ENCODE measurements at places on chromosomes 4 and X.

GRCh38 chrX:130330146-130330545, 9.6 kb upstream of the SLC25A14 start:
- no peak for DNase-seq

DNA sequence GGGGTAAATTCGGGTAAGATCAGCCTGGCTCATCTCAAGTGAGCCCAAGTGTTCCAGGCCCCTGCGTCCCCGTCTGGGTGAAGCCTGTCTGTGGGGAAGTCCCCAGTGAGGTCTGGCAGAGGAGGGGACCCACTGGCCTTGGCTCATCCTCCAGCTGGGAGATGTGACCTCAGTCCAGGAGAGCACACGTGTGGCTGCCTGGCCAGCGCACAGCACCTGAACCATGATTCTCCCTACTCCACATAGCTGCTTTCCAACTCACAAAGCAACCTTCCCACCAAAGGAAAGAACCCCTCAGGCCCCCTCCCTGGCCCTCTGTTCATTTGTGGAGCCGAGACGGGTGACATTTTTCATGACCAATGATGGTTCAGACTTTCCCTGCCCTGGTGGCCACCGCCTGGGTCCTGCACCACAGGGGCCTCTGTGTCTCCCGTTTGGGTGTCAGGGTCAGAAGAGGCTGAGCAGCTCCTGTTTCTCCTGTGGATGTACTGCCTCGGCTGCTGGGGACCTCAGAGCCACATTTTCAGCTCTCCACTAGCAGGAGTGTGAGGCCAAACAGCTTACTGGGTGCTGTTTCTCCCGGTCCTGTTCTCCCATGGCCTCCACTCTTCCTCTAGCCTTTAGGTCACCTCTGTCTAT, 111.4 kb downstream of the CPZ start:
- DNase-seq, result no peak

GRCh38 chrX:132181364-132181763, 37.9 kb downstream of the RAP2C start:
- no peak for DNase-seq

DNA sequence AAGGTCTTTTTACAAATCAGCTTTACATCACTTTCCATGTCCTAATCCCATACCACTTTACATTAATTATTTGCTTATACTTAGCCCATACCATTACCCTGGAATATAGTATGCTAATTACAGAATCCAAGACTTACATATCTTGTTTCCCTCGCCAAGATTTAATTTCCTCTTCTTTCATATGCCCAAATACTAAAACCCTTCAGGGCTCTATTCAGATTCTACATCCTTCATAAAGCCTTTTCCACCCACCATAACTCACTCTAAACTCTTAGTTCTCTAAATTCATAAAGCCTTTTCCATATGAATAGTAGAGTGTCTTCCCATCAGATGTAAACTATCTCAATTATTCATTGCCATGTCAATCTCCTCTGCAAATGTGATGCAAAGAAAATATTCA, 390.7 kb downstream of the STPG2 start:
- no peak for DNase-seq

GRCh38 chr4:150411520-150411919, 170.4 kb upstream of the MAB21L2 start:
- no peak for DNase-seq

GRCh38 chr4:145507636-145508035, 26.0 kb downstream of the SMAD1 start:
- DNase-seq, result no peak

GRCh38 chrX:153353416-153353815, 19.5 kb downstream of the ZNF275 start:
- DNase-seq, result no peak

- no peak for DNase-seq
Observed at GRCh38 chr4:114734594-114734993, 136.0 kb downstream of the UGT8 start.

DNA sequence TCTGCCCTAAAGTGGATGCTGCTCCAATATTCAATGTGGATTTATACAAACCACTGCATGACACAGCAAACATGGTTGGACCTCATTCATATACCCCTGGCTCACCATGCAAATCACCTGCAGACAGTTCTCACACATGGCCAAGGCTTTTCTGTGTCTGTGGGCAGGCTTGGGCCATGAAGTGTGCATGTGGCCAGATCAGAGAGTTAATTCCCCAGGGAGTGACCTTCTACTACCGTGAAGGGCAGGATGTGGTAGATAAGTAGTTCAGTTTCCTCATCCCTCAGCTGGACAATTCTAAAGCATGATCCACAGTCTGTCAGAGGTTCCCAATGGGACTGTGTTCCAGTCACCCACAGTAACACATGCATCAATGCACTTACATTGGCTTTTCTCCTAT, 24.6 kb upstream of the BCLAF3 start:
- no peak for DNase-seq

GRCh38 chr4:55854129-55854528, 681 bp downstream of the EXOC1 start:
- no peak for DNase-seq

GRCh38 chrX:122092360-122092759, 1045.0 kb downstream of the GLUD2 start:
- DNase-seq, result no peak

DNA sequence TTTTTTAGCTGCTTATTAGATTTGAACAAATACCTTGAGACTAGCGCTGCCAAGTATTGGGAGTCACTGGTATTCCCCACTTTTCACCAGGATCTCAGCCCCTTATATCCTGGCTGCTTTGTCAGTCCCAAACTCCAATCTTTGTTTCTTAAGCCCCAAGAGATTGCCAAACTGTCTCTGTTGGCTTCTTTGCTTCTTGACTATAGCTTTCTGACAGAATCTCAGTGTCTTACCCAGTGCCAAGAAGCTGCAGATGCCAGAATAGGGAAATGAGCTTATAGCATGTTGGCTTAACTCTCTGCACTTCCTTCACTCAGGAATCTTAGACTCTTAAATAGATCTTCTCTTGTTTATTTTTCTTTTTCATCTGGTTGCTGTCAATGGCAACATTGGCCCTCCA, 297.5 kb upstream of the DCAF8L1 start:
- DNase-seq, result no peak

GRCh38 chr4:55075376-55075775, 50.0 kb downstream of the KDR start:
- DNase-seq, result no peak

DNA sequence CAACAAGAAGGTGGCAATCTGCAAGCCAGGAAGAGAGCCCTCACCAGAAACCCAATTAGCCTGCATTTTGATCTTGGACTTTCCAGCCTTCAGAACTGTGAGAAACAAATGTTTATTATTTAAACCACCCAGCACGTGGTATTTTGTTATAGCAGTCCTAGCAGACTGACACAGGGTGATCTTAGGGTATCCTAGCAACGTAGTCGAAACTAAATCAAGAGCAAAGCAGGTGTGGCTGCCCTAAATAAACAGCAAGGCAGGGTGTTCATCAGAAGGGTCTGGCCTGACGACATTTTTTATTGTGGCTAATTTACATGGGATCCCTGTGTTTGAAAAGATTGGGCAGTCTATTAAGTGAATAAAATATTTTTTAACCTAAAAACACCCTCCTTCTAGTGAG, 198.8 kb downstream of the VEGFC start:
- DNase-seq, result no peak

DNA sequence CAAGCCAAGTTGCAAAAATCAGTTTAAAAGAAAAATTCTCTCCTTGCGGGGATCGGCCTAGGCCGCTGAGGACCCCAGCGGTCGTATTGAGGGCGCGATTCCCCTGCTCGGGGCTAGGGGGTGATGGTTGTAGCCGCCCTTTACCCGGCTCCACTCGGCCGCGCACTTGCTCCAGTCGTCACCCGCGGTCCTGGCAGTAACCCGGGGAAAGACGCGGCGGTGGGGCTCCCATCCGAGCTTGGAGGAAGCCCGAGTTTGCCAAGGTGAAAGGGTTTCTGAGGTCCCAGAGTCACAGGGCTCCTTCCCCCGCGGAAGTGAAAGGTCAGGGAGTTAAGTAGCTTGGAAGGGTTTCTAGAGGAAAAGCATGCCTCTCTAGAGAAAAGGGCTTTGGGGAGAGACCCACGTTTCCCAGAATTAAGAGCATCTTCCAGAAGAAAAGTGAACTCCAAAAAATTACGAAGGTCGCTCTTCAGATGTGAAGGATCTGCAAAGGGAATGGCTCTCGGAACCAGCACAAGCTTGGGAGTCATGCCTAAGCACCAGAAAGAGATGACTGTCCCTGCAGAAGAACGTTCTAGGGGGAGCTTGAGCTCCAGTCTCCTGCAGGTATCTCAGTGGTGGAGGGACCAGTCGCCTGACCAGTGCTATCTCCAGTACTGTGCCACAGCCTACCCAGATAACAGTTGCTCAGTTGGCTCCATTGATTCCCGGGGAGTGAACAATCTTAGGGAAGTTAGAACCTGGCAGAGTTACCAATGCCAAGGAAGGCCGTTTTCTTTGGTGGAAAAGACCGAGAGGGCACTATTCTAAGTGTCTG, 875 bp downstream of the LAP3 start:
- DNase-seq, result no peak

DNA sequence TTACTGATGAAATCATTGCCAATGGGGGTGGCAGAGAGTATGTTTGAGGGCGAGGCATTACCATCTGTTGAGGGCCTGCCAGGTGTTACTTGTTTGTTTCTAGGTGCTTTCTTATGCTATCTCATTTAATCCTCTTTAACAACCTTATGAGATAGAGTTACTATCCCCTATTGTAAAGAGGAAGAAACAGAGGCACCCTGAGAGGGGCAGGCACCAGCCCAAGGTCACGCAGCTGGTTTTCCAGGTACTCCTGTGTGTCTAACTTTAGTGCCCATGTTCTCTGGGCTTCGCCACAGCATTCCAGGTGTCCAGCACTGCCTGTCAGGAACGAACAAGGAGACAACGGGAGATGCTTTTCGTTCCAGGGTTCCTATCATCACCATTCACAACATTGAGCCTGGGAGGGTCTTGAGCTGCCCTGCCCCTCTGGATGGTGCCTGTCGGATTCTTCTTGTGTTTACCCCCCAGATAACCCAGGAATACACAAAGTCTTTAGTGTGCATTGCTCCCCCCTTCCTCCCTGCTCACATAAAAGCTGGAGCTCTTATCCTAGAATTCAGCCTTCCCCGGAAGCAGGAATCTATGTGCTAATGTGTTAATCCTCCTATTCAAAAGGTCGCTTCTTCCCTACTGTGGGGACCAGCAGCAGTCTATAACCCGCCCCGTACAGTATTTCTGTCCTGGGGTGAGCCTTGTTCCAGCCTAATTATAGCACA, 24.9 kb upstream of the GPC4 start:
- no peak for DNase-seq

DNA sequence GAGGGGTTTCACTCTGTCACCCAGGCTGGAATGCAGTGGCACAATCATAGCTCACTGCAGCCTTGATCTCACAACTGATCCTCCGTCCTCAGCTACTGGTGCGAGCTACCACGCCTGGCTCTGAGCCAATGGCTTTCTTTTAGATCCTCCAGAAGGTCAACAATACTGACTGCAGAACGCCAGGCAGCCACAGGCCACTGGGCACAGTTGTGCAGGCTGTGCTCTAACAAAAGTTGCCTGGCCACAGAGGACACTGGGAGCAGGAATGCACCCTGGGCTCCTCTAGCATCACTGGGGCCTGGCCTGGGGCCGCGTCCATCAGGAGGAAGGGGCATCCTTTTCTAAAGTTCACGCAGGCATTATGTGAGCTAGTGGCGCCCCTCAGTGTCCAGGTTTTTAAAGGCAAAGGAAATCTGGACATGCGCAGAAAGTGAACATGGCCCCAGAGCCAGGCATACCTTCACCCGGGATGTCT, 14.9 kb upstream of the PORCN start:
- no peak for DNase-seq

DNA sequence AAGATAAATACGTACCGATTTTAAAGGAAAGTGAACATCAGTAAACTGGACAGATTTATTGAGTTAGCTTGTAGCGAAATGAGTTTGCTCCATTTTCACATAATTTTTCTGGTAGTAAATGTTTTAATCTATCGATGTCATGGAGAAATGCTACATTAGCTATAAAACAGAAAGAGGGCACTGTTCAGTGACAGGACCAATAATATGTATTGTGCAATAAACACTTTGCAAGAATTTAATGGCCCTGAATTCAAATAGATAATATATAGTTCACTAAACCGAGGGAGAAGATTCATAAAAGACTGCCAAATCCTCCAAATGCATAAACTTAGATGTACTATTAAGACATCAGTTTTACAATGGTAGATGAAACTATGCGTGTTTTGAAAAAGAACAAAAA, 516.3 kb downstream of the ADGRL3 start:
- DNase-seq, result no peak

DNA sequence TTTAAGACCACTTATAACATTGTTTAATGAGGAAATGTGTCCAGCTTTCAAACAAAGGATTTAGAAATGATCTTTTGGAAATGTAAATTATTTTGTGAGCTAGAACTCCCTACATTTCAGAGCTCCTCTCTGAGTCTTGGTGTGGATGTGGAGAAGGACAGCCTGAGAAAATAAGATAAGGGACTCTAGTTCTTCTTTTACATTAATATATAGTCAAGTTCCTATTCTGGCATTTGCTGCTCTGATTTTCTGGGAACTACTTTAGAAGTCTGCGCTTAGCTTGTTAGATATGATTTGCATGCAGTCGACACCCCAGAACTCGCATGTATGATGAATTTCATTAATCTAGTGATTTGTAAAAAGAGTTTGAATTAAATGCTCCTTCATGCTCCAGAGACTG, 45.5 kb downstream of the TSPAN7 start:
- DNase-seq, result no peak

- DNase-seq, result peak; percentile 13
Observed at GRCh38 chr4:89129080-89129640, 17.8 kb downstream of the TIGD2 start.

DNA sequence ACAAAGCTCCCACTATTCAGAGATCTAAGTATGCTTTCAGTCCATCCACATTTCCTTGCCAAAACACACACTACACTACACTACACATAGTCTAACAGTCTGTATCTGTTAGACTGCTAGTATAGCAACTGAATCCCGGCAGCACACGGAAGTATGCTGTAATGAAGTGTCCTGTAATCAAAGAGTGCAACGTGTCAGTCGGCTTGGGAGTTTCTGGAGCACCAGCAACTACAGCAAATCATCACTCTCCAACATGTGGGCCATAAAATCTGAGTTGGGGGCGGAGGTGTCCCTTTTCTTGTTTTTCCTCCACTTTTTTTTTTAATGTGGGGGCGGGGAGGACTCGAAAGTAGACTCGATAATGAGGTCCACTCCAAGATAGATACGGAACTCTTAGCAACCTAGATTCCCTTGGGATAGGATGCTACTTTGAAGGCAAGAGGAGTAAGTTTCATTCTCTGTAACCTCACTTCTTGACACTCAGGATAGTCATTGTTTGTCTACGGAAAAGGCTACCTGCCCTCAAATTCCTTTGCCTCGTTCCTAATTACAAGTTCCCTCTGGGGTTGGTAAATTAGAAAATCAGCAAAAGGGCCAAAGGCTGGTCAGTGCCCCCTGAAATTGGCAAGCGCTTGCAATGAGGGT, 722 bp downstream of the SLC10A7 start:
- peak; percentile 23 for DNase-seq

DNA sequence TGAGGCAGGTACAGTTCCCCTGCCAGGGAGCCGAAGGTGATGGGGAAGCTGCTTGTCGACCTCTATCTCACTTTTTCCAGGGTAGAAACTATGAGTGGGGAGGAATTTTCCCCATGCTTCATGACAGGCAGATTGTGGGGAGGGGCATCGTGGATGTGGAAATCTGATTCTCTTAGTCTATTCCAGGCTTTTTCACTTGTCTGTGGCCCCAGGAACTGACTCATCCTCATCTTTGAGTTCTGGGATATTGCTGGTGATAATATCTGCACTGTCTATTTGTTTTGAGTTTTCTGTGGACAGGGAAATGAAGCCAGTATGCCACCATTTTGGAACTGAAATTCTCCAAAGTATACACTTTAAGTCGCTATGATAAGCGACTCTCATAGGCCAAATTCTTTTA, 7.6 kb upstream of the TLR2 start:
- DNase-seq, result no peak
